Hematopoietic multipotent progenitor cell treated with erythropoietin and hydrocortisone succinate and interleukin-3 and kit ligand, for 8 days (in vitro differentiated cells): ENCODE measurements at places on chromosomes 4 and X.
A peak's percentile ranks its signal among the peaks of the same experiment; 100 is the strongest.

GRCh38 chrX:110086916-110087484 is 84.1 kb downstream of the TMEM164 start:
- peak; percentile 54 for DNase-seq

- no peak for DNase-seq
Observed at GRCh38 chrX:24728530-24728929, 34.8 kb downstream of the POLA1 start.

DNA sequence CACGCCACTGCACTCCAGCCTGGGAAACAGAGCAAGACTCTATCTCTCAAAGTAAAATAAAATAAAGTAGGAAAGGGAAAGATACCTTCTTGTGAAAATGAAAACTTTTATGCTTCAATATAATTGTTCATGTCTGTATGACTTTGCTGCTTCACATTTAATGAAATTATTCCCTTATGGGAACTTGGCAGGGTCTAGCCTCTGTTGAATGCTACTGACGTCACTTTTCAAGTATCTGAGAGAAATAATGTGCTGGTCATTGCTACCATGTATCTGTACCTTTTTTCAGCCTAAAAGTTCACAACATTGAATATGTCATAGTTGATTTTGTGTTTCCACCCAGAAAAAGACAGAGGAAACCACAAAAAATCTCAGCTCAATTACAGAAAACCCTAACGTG is 65.2 kb downstream of the PRDM5 start:
- DNase-seq = no peak

DNA sequence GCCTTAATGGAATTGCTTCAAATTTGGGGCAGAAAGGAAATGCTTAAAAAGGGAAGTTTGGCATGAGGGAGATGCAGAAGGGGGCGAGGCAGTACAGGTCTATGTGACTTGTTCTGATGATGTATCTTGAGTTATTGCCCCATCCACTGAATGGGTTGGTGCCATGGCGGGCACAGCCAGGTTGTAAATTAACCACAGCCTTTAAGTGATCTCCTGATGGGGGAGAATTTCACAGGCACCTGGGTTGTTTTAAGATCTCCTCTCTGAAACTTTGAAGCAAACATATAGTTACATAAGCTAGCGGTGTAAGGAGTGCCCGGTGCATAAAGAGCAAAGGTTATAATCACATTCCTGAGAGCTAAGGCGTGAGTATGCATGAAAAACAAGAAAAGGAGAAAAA is 37.0 kb downstream of the NPY5R start:
- DNase-seq = no peak

- DNase-seq = no peak
Observed at GRCh38 chrX:150736475-150736874, 43.3 kb downstream of the MTMR1 start.

GRCh38 chr4:4564522-4564921 is 22.7 kb upstream of the STX18 start:
- no peak for DNase-seq

DNA sequence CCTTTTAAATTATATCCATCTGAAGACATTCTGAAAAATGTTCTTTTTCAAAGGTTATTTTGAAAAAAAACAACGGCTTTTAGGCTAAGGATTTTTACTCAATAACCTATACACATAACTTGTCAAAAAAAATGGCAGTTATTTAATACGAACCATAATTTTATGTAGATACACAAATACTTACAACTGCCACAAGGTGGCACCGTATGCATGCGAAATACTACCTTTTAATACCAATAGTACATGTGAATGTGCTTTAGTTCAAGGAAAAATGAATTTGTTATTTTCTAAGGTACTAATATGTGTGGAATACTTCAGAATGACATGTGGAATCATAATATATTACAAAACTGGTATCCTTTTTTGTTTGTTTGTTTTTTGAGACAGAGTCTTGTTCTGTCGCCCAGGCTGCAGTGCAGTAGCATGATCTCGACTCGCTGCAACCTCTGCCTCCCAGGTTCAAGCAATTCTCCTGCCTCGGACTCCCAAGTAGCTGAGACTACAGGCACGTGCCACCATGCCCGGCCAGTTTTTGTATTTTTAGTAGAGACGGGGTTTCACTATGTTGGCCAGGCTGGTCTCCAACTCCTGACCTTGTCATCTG is 4.6 kb upstream of the MAD2L1 start:
- DNase-seq = peak; percentile 81

- DNase-seq = peak; percentile 41
Observed at GRCh38 chrX:78653118-78653822, 5.9 kb downstream of the RTL3 start.

DNA sequence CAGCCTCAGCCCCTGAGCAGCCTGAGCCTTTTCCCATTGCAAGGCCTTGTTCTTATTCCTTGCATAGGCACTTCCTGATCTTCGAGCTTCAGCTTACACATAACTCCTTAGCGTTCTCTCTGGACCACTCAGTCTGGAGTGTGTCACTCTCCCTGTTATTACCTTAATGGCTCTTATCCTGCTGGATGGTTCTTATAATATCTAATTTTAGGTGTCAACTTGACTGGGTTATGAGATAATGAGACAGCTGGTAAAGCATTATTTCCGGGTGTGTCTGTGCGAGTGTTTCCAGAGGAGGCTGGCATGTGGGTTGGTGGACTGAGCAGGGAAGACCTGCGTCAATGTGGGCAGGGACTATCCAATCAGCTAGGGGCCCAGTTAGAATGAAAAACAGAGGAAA is 75.7 kb downstream of the HAUS3 start:
- no peak for DNase-seq

DNA sequence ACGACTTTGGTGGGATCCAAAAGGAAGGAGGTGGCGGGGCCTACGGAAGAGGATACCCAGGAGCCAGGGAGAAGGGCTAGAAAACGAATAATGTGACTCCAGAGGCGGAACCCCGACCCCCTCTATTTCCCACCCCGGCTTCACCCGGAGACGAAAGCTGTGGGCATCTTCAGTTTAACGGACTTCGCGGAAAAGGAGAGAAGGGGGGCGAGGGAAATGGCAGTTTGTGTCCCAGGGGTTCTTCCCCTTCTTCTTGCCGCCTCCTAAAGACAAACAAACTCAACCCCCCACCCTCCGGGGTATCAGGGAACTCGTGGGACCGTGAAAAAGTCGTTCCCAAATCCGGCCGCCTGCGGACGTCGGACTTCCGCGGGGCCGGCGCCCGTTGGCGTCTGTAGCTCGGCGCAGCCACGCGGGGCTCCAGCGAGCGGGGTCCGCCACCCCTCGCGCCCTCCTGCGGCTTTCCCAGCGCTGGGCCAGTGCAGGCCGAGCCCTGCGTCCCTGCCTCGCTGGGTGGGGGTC is 3.6 kb upstream of the LEF1 start:
- peak; percentile 35 for DNase-seq

GRCh38 chrX:154739952-154740465 is 10.9 kb downstream of the GAB3 start:
- DNase-seq = peak; percentile 53

DNA sequence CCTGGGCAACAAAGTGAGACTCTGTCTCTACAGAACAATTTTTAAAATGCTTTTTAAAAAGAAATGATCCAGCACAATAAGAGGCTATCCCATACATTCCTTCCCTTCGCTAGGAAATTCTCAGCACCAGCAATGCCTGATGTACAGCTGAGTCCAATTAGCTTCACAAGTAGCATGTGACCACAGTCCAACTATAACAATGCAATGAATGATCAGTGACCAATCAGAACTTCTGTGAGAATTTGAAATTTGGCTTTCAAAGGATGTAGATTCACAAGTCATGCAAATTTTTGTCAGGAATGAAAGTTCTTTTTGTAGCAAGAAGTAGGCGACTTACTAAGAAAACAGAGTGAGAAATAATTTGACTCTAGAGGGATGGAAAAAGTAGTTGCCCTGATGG is 278.5 kb upstream of the UGT8 start:
- no peak for DNase-seq

GRCh38 chr4:113169368-113169767 is 119.9 kb downstream of the ANK2 start:
- no peak for DNase-seq

DNA sequence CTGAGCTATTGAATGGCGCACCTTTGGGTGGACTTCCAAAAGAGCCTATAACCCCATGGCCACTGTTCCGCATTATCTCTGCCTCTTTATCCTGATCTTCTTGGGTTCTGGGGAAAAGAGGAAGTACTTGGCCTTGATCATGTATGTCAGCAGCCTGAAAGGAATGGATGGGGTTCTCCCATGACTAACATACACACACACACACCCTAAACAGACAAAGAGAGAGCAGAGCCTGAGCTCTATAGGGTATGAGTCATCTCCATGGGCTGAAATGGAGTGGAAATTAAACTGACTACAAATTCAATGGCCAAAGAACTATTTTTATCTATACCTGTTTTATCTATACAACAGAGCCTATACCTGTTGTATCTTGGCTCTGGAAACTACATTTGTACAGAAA is 141.5 kb upstream of the MTMR8 start:
- DNase-seq = no peak

DNA sequence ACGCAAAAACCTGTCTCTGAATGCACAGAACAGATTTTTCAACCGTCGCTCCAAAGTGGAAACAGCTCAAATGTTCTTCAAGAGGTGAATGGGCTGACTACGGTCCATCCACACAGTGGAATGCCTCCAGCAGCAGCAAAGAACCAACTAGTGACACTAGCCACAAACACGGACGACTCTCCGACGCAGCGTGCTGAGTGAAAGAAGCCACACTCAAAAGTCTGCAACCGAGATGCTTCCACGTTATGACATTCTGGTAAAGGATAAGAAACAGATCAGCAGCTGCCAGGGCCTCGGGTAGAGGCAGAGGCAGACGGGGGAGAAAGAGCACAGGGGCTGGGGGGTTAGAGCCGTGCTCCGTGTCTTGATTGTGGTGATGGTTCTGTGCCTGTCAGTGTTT is 125.2 kb downstream of the AFAP1 start:
- DNase-seq = no peak

GRCh38 chr4:113434247-113434587 is 327.3 kb downstream of the CAMK2D start:
- no peak for DNase-seq

DNA sequence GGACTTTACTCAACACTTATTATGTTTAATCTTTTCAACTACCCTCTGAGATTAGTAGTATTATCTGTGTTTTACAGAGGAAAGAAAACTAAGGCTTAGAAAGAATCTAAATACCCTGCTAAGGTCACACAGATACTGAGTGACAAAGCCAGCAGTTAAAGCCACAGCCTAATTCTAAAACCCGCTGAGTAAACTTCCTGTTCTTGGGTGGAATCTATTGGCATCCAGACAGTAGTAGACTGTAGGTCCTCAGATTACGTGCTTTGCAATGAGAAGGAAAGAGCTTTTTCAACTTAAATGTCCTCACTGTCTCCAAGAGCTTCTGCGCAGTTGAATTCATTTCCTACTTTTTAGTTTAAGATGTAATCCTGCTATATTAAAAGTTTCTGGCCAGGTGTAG is 126.0 kb downstream of the TENM3 start:
- no peak for DNase-seq

DNA sequence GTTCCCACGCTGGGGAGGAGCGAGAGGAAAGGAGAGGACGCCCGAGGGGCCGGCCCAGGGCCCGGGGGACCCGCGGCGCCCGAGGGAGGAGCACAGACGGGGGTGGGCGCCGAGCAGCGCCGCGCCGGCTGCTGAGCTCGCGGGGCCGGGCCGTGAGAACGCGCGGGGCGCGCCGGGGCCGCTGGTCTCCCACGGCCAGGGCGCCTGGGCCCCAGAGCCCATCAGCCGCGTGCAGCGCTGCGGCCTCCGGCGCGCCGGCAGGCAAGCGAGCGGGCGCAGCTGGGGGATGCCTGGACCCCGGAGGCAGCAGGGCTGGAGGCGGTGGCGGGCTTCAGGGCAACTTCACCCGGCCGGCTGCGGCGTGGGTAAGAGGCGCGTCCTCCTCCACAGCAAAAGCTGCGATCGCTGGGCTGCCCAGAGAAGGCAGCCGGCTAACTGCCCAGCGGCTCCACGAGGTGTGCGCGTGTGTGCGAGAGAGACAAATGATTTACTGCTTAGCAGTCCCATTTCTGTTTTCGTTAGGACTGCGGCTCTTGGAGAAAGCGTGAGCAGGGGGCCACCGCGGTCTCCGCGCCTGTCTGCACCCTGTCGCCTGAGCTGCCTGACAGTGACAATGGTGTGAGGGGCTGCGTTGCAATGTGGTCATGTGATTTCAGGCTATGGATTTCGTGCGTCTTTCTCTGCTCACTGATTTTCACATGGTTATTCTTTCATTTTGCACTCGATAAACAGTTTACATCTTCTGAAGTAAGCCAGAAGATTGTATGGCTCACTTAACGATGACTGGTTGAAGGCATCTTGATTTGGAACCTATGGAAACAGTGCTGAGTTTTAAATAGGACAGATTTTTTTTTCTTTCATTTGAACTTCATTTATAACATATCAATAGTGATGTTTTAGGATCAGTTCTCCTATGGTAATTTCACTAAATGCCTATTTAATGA is 1.2 kb downstream of the GUCY1A1 start:
- DNase-seq = peak; percentile 35

DNA sequence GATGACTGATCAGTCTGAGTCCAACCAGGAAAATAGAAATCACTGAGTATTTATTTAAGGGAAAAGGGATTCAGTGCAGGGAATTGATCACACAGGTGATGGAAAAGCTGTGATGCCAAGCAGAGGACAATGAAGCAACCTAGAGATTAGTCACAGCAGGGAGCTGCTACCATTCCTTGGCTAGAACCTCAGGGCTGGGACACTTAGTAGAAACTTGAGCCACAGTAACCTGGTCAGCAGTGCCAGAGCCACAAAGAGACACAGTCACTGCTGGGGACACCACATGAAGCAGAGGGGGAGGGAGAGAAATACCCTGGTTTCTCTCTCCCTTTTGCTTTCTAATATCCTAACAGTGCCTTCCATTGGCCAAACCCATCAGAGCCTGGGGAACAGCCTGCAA is 38.7 kb downstream of the RTL9 start:
- DNase-seq = no peak

DNA sequence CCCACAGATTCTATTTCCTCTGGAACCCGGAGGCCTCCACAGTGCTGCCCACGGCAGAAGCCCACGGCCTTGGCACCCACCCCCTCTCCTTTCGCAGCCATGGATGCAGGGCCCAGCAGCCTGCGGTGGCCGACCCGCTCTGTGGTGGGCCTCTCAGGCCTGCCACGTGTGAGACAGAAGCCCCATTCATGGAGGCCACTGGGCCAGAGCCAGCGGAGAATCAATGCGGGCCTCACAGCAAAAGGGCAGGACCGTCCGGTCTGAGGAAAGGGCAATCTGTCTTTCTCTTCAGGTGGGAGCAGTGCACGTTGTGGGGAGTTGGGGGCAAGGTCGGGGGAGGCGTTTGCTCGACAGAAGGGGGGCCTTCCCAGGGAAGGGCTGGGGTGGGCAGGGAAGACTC is 8.4 kb upstream of the HAUS7 start:
- no peak for DNase-seq

- no peak for DNase-seq
Observed at GRCh38 chr4:24160358-24160757, 270.5 kb upstream of the PPARGC1A start.

DNA sequence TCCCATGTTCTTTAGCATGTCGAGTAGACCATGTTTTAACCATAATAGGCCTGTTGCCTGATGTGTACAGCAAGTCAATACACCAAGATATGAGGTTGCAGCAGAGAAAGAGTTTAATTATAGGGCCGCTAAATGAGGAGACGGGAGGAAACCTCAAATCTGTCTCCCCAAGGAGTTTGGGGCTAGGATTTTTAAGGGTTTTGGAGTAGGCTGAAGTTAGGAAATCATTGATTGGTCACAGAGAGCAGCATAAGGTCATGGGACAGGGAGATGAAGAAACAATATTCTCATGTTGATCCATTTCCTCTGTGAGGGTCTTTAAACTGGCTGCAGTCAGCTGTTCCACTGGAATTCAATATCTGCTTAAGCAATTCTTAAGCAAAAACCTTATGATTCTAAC is 160.2 kb upstream of the GALNT7 start:
- DNase-seq = no peak
